ENCODE measurements at places on chromosomes 1 and 21.

- DNase-seq: no peak
Measured at GRCh38 chr1:71780681-71781080, 501.7 kb downstream of the NEGR1 start.

DNA sequence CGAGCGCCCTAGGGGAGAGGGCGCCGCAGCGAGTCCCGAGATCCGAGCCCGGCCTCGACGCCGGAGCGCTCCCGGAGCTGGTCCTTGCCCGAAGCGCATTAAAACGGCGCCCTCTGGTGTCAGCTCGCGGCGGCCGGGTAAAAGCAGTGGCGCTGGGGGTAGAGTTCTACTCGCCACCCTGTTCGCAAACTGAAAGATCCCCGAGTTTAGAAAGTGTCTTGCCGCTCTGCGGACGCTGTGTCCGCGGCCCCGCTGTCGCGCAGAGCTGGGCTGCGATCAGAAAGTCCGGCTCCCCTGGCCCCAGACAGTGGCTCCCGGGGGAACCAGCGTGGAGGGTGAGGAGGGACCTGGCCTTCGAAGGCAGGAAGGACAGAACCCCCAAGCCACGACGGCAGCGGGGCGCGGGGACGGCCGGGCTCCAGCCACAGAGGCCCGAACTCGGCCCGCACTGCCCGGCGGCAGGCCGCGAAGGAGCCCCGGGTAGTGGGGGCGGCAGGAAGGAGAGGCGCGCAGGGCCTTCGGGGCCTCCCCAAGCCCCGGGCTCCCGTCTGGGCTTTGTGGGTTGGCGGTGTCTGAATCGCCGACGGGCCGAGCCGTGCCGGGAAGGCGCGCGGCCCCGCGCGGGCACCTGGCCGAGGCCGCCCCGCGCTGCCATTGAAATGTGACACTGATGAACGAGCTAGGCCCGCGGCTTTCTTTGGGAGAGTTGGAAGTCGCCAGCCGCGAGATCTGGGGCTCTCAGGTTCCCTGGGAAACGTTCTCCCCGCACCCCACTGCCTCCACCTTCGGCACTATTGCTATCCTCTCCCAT is 39.1 kb upstream of the NFIA start:
- peak; percentile 87 for DNase-seq

DNA sequence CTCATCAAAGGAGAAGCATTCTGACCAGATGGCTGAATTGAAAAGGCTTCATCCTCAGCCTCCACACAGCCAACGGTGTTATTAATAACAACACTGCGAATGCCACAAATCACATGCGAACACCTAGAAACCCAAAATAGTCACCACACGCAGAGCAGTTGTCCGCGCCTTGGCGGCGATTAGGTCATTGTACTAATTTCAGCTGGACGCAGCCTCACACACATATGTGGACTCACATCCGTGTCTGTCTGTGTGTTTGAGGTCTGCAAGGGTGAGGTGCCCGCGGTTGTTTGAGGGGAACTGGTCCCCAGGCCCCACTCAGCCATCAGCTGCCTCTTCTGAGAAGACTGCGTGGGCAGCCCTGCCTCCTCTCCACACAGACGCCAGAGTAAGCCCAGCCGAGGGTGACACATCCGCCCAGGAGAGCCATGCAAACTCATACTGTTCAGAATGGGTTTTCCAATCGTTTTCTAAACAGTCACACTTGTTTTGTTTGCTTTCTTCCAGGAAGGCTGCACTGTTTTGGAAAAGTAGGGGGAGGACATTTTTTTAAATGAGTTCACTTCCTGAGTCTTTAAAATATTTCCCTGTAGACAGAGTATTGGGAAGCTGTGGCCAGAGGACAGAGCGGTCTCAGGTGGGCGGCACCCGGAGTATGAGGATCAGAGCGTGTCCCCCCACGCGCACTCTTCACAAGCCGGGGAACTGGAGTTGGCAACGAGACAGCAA is 53.4 kb downstream of the TOMM20 start:
- DNase-seq: peak; percentile 80

GRCh38 chr1:28209700-28210099 is 23.1 kb downstream of the DNAJC8 start:
- DNase-seq: no peak

DNA sequence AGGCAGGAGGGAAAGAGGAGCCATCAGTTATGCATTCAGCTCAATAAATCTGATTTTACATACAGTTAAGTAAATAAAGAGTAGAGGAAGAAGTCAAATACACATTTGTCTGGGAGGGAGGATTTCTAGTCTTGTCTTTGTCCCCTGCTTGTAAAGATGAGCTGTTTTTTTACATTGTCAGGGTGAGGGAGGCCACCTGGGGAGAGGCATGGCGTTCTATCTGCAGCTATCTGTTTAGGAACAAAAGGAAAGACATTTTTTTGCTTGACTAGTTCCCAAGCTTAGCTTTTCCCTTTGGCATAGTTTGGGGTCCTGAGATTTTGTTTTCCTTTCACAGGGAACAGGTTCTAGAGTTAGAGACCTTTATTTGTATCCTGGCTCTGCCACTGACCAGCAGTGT is 14.9 kb downstream of the RAD54L start:
- DNase-seq: no peak

DNA sequence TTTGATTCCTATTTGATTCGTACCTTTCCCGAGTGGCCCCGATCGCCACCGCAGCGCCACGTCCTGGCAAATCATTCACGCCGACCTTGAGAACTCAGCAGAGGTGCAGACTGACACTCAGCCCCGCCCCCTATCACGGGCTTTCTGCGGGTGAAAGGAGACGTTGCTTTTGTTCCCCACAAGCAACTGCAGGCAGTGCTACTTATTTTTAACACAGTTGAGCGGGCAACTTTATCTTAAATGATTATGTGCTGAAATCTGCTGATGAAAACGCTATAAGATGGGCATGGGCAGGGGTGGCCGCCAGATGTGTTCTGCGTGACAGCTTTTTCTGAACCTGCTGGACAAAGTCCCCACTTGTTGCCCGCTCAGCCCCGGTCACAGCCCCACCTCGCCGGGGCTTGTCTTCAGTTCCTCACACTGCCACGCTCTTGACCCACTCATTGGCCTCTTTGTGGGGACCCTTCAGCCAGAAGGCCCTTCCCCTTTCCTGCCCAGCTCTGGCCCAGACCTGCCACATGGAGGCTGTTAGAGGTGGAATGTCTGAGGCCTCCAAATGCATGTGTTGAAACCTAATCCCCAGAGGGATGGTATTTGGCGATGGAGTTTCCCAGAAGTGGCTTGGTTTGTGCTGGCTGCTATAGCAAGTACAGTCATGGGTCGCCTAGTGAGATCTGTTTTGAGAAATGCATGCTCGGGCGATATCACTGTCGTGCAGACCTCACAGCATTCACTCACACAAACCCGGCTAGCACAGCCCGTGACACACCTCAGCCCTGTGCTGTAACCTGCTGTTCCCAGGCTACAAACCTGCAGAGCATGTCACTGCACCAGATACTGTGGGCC is 15.7 kb upstream of the PDXK start:
- DNase-seq: no peak

DNA sequence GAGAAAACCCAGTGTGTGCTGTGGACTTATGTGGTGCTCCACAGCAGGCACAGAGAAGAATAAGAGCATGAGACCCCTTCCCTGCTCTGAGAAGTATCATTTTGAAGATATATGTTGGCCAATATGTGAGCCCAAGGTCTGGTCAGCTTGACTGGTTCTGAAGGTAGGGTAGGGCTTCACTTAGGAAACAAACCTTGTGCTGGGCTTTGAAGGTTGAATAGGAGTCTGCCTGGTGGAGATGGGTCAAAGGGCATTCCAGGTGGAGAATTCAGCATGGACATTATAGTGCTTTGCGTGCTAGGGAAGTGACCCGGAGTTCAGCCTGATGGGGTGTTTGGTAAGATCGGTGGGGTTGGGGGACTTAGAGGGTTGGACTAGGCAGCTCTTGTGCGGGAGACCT is 99.1 kb downstream of the EPHB2 start:
- DNase-seq: no peak

GRCh38 chr21:36699546-36700294 is 805 bp downstream of the SIM2 start:
- DNase-seq: no peak

DNA sequence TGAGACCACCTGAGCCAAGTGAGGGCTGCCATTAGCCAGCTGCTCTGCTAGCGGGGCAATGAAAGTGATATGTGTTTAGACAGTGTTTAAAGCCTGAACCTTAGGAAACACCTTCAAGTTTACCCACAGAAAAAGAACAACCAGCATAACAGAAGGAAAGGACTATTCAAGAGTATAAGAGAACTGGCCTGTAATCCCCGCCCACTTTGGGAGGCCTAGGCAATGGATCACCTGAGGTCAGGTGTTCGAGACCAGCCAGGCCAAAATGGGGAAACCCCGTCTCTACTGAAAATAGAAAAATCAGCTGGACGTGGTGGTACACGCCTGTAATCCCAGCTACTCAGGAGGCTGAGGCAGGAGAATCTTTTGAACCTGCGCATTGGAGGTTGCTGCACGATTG is 149.4 kb downstream of the PCP4 start:
- no peak for DNase-seq

- no peak for DNase-seq
Measured at GRCh38 chr1:54812801-54813484, 11.8 kb upstream of the TTC22 start.

Measured in activated CD4-positive, alpha-beta T cell treated with anti-CD3 and anti-CD28 coated beads, Interleukin-2, Interleukin-4, amounts not matched to agents 100 ng/mL and 50 ng/mL, durations not matched to agents 16 hours and 8 hours (primary cell).